ENCODE measurements at places on chromosomes 16 and 17.

GRCh38 chr17:30600830-30601494 is 123.8 kb downstream of the GOSR1 start:
- DNase-seq = peak; percentile 20

GRCh38 chr17:80833952-80834892 is 157.4 kb upstream of the CHMP6 start:
- DNase-seq = no peak

- DNase-seq = no peak
These were observed 154.4 kb downstream of the FOXL1 start for GRCh38 chr16:86732621-86733295.

DNA sequence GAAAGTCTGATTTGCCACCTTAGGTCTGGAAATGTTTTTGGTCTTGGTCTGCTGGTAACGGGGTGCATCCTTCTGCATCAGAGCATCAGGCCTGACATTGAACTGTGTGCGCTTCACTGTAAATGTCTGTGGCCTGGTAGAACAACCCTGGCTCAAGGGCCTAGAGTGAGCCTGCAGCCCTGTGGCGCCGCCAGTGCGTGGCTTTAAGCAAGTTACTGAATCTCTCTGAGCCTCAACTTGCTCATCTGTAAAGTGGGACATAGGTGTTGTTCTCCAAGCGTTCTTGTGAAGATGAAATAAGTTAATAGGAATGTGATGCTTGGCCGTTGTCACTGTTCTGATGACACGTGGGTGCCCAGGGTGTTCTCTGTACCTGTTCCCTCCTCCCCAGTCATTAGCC is 127.6 kb upstream of the CIBAR2 start:
- DNase-seq = no peak

GRCh38 chr16:4101421-4102219 is 14.6 kb downstream of the ADCY9 start:
- no peak for DNase-seq

GRCh38 chr16:11796227-11797165 is 562 bp downstream of the ZC3H7A start:
- DNase-seq = peak; percentile 26

Measured in effector memory CD8-positive, alpha-beta T cell (primary cell).